CD4-positive, alpha-beta T cell treated with Interleukin-17A for 1 hour (primary cell): ENCODE measurements at places on chromosomes 16 and 17.

DNA sequence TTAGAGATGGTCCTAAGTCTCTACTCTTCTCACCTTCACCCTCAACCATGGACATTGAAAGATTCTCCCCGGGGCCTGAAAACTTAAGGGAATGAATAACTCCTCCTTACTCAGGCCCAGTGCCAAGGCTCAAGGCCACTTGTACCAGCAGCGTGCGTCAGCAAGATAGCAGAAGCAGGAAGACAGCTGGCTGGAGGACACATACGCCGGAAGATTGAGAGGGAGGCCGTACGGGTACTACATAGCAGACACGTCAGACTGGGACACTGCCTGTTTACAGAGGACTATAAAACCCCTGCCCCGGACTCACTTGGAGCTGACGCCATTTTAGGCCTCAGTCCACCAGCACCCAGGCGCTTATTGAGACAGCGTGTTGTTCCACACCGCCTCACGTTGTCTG, 75.8 kb upstream of the MED13 start:
- DNase-seq, result no peak

DNA sequence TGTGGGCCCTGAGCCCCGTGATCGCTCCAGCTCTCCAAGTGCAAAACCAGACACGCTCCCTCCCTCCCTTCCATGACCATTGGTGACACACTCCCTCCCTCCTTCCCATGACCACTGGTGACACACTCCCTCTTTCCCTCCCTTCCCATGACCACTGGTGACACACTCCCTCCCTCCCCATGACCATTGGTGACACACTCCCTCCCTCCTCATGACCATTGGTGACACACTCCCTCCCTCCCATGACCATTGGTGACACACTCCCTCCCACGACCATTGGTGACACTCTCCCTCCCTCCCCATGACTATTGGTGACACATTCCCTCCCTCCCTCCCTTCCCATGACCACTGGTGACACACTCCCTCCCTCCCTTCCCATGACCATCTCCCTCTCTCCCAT, 56.3 kb downstream of the LMF1 start:
- DNase-seq, result no peak

- DNase-seq, result no peak
Observed at GRCh38 chr16:4082474-4083044, 33.7 kb downstream of the ADCY9 start.

DNA sequence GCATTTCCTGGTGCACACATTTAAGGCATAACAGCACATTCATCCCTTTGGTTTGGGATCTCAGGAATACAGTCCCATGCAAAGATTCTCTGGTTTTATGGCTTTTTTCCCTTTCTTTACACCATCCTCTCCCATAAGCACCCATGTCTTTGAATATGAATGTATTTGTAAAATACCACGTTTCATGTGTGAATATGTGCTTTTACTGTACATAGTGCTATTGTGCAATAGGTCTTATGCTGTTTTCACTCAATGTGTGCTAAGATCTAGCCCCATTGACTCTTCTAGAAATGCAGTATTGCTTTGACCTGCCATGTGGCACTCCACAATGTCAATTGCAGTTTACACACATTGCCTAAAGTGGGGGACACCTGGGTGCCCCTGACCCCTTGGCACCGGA, 10.1 kb upstream of the SPNS1 start:
- no peak for DNase-seq

GRCh38 chr16:67301080-67301782, 21.9 kb downstream of the PLEKHG4 start:
- DNase-seq, result no peak
